Spinal cord (tissue), 10 donors: ENCODE measurements at places on chromosomes 13 and 19.

DNA sequence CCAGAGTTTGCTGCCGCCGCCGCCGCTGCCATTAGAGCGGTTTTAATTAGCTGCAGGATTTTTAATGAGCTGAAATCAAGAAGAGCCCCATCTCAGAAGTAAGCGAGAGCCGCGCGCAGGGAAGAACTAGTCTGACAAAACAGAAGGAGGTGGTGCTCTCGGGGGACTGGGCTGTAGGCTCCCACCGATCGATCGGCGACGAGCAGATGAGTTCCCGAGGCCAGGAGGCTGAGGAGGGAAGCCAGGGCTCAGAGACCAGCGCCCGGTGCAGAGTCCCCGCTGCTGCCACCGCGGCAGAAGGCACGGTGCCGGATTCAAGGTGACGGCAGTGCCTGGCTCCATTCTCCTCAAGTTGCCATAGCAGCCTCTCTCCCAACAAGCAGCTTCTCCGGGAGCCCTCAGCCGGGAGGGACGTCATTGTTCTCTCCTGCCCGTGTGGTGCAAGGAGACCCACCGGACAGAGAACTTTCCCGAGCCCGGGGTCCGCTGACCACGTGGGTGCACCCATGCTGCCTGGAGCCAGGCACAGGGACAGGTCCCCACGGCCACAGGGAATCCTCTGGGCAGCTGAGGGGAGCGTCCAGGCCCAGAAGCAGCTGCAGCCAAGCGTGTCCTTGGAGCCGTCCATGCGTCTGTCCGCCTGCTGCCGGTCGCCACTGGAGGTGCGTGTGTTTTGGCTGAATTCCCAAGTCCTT is 62.9 kb downstream of the CHST8 start:
- peak; percentile 74 for DNase-seq

DNA sequence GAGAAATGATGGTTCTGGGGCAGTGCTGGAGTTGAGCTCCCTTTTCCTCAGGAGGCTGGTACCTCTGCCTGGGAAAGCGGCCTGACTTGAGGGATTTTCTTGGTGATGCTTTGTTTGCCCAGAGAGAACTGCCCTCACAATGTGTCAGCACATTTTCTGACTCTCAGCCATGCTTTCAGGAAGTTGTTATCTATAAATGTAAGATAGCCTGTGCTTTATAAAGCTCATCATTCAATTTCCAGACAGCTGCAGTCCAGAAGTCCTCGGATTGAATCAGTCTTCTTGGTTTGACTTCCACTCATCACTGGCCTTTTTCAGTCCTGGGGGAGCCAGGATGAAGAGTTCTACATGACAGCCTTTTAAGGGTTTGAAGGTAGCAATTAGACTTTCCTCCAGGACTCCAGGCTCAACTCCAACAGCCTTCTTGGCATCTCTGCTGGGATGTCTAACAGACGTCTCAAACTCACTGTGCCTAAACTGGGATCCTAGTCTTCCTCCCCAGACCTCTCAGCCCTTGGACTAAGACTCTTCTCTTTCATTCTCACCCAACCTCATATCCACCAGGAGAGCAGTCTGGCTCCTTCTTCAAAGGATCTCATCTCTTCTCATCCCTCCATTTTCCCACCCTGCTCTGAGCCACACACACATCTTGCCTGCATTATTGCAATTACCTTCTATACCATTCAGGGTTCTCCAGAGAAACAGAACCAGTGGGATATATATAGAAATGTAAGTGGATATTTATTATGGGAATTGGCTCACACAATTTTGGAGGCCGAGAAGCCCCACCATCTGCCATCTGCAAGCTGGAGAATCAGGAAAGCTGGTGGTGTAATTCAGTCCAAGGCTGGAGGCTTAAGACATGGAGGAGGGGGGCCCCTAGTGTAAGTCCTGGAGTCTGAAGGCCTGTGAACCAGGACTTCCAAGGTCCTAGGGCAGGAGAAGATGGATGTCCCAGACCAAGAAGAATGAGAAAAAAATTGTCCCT is 13.1 kb downstream of the ERICH6B start:
- DNase-seq: no peak

DNA sequence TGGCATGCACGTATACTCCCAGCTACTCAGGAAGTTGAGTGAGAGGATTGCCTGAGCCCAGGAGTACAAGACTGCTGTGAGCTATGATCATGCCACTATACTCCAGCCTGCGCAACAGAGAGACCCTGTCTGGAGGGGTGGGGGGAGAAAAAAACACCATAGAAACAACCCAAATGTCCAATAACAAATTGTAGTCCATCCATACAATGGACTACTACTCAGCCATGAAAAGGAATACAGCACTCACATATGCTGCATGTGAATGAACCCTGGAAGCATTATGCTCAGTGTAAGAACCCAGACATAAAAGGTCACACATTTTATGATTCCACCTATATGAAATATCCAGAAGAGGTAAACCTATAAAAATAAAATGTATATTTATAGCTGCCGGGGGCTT is 42.3 kb downstream of the CD320 start:
- DNase-seq: no peak

DNA sequence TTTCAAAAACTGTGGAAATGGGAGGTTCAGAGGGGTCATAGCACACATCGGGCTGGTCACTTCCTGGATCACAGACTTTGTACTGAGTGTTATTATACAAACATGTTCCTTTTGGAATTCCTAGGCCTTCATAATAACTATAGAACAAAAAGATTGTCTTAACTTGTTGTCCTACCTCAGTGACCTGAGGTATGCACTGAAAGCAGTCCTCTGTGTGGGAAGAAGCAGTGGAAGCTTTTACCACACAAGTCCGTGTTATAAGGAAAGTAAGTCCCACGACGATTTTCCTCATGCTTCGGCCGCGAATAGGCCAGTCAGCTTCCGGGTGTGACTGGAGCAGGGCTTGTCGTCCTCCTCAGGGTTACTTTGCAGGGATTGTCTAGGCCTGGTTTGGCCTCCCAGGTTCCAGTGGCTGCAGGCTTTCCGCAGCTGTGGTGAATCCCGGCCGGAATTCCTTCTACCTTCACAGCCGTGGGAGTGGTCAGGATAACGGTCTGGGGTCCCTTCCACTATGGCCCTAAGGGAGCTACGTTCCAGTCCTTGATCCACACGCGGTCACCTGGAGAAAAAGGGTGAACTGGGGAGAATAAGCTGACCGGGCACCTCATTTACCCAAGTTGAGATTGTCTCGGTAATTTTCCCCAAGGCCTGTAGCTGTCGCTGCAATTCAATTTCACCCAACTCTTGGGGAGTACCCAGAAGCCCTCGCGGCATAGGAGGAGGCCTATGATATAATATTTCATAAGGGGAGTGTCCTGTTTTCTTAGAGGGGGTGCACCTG is 16.0 kb downstream of the NAPSA start:
- DNase-seq: no peak

GRCh38 chr13:96034662-96035061 is 18.5 kb downstream of the UGGT2 start:
- no peak for DNase-seq

GRCh38 chr13:42786715-42787114 is 5.3 kb downstream of the FAM216B start:
- no peak for DNase-seq

- DNase-seq: no peak
Observed at GRCh38 chr19:42092350-42092749, 16.4 kb downstream of the ZNF574 start.

- no peak for DNase-seq
Observed at GRCh38 chr19:676007-676338, 219 bp upstream of the FSTL3 start.

- DNase-seq: no peak
Observed at GRCh38 chr13:46359714-46360113, 27.3 kb downstream of the RUBCNL start.

DNA sequence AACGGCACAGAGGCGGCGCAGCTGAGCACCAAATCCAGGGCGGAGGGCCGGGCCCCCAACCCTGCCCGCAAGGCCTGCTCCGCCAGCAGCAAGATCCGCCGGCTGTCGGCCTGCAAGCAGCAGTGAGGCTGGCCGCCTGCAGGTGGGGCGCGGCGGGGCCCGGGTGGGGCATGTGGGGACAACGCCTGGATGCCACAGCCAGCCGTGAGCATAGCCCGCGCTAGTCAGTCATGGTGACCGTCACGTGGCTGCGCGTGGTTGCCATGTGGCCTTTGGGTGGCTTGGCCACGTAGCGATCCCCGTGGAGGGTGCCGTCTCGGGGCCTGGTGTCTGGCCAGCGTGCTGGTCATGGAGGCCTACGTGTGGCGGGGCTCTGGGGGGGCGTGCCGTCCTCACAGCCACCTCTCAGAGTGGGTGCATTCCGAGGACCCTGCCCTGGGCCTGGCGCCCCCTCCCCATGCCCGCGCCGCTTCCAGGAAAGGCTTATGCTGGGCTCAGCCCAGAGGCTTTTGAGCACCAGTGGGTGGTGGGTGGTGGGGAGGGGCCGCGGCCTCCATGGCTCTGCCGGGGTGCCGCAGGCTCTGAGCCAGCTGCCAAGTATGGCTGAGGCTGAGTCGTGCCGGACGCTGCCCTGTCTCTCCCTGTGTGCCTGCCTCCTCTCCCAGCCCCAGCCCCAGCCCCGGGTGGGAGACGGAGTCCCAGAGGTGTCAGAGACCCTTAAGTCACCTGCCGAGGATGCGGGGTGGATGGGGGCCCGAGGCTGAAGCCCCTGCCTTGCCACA is 11.1 kb downstream of the CBARP start:
- DNase-seq: no peak

- no peak for DNase-seq
Observed at GRCh38 chr13:110062777-110063442, 244.0 kb downstream of the COL4A1 start.

DNA sequence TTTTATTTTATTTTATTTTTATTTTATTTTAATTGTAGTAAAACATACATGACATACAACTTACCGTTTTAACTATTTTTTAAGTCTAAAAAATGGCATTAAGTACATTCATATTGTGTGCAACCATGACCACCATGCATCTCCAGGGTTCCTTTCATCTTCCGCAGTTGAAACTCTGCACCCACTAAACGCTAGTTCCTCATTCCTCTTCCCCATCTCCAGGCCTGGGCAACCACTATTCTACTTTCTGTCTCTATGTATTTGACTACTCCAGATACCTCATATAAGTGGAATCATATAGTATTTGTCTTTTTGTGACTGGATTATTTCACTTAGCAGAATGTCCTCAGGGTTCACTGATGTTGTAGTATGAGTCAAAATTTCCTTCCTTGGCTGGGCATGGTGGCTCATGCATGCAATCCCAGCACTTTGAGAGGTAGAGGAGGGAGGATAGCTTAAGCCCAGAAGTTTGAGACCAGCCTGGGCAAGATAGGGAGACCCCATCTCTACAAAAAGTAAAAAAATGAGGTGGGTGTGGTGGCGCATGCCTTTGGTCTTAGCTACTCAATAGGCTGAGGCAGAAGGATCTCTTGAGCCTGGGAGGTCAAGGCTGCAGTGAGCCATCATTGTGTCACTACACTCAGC is 55.7 kb upstream of the ZNF507 start:
- DNase-seq: no peak

DNA sequence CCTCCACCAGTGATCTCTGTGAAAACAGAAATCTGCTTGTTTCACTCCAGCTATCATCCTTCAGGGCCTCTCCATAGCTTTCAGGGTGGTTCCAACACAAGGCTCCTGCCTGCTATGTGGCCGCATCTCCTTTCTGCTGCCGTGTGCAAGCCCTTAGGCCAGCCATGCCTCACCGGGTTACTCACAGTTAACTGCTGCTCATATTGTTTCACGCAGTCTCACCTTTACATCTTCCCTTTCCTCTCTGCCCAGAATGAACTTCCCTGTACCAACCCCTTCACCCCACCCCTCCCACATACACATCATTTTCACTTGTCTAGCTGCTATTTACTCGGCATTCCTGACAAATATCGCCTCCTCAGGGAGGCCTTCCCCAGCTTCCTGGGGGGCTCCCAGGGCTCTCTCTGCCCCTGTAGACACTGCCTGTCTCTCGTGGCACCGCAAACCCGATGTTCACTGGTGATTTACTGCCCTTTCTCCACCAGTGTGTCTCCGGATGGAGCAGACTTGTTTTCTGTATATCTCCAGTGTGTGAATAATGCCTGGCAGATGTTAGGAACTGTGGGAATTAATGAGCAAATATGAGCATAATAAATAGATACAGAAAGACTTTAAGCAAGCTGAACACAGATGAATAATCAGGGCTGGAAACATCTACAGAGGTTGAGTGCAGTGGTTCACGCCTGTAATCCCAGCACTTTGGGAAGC is 39.3 kb upstream of the GPR183 start:
- peak; percentile 42 for DNase-seq

- no peak for DNase-seq
Observed at GRCh38 chr13:69092615-69093322, 1014.9 kb upstream of the ATXN8OS start.

DNA sequence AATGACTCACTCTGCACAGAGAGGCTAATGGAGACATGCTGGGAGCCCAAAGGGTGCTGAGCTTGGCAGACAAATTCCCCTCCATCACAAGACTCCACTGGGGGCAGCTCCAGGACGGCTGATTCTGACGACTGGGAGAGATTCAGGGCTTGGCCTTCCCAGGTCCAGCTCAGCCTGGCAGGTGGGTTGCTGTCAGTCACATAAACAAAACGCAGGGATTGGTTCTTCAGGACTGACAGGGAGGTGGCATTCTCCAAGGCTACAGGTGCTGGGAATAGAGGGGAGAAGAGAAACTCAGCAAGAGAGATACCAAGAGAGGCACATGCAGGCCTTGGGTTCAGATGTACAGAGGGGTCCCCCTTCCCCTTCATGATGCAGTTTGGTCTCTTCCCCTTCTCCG is 10.7 kb upstream of the ZNF175 start:
- DNase-seq: no peak

DNA sequence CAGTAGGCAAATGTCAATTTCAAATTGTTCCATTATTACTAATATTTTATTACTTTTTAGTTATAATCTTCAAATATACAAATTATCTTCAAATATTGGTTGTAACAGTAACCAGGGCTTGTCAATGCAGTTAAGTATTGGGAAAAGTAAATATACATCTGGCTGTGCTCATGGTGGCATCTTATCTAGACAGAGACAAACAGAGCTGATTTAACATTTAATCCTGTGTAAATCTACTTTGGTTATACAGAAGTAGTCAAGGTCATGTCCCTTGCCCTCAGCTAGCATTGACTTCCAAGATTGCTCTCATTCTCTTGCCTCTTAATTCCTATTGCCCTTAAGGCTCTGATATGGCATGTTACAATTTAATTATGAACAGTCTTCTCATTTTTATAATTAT is 98.4 kb upstream of the KLHL1 start:
- no peak for DNase-seq

- no peak for DNase-seq
Observed at GRCh38 chr13:110509971-110510786, 51.3 kb downstream of the RAB20 start.

DNA sequence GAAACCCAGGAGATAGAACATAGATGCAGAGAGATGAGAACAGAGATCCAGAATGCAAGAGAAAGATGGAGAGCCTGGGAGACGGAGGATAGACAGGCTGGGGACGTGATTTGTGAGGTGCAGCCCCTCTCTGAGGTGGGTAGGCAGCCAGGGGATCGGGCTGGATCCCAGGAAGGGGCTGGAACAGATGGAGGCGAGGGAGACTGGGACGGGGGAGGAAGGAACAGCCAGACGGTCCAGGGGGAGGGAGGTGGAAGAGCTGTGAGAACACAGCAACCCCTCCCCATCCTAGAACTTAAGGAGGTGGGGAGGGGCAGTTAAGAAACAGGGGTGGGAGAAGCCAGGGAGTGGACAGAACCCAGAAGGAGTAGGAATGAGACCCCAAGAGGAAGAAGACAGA is 3.1 kb downstream of the SLC17A7 start:
- no peak for DNase-seq
